NCI-H226 (cell line): ENCODE measurements at places on chromosomes 3 and 15.

- no peak for DNase-seq
These were observed 8.7 kb upstream of the LRTM1 start for GRCh38 chr3:54936561-54936960.

DNA sequence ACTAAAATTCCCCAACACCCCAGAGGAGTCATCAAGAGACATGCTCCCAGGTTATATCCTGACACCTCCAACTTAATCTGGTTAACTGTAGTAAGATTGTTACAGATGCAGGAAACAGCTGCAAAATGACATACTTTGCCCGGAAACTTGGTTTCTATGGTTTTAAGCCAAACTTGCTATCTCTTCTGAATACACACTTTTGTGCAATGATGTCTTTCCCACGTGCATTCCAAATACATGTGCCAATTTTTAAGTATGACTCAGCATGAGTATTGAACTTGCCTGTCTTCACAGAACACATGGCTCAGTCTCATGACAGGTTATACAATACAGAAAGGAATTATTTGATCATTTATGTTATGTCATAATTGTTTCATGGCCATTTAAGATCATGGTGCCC is 207.0 kb upstream of the DCBLD2 start:
- peak; percentile 93 for DNase-seq

- no peak for DNase-seq
These were observed 35.2 kb upstream of the PRICKLE2 start for GRCh38 chr3:64260431-64260830.

DNA sequence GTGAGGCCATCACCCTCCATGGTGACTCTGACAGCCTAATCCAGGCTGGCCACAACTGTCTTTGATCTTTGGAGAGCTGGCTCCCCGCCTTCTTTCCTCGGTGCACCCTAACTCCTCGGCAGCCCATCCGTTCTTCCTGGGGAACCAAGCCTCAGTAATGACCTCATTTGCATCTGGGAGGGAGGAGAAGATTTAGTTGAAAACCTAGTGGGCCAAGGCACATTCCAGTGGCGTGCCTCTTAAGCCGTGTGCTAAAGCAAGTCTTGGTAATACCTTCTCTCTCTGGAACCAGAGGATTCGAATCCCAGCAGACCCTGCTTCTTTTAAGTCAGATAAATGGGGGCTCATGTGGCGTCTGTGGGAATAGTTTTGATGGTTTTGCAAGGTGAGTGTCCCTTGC is 233.1 kb downstream of the EBLN2 start:
- DNase-seq, result no peak

GRCh38 chr15:85407421-85408269 is 27.2 kb downstream of the AKAP13 start:
- DNase-seq, result peak; percentile 95

DNA sequence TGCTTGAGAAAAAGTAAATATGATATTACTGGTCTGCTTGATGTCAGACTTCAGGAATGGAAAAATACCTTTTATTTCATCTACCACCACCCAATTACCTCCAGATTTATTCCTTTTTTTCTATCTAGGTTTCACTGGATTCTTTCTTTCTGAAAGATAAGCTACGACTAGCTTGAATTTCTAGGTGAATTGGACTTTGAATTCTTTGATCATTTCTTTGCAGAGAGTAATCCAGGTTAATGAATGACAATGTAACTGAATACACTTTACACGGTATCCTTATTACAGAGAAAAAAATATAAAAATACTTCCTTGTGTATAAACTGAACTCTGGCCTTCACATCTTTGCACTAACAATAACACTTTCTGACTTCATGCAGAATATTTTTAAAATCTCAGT is 59.5 kb upstream of the TRPC1 start:
- DNase-seq, result no peak

- DNase-seq, result no peak
These were observed 32.1 kb downstream of the ABHD17C start for GRCh38 chr15:80727196-80727595.

DNA sequence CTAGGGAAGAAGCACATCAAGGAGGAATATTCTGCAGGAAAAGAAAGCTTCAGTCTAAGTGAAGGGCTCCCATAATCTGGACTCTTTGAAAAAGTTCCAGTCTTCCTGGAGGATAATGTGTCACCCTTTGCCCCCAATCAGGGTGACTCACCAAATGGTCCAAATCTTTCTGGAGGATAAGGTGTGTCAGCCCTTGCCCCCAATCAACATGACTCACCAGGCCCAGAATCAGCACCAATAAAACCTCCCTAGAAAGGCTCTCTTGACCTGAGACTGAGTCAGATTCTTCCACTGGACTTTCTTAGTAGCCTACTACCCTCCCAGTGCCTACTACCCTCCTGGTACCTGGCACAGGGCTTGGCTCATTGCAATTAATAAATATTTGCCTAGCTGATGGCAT is 9.5 kb upstream of the ARL14 start:
- DNase-seq, result peak; percentile 89

- DNase-seq, result no peak
These were observed 112.5 kb upstream of the CADPS start for GRCh38 chr3:62987721-62988120.

DNA sequence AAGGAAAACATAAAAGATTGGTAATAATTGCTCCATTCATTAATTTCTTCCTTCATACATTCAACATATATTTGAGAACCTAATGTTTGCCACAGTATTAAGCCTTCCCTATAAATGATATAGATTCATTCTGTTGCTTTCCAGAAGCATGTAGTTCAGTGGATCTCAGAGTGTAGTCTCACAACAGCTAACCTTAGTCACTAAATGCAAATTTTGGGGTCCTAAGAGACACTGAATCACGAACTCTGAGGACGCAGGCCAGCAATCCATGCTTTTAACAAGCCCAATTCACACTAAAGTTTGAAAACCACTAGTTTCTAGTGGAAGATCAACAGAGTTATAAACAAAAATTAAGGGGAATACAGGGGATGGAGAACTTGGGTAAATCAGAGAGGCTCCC is 7.2 kb upstream of the AQR start:
- DNase-seq, result no peak

DNA sequence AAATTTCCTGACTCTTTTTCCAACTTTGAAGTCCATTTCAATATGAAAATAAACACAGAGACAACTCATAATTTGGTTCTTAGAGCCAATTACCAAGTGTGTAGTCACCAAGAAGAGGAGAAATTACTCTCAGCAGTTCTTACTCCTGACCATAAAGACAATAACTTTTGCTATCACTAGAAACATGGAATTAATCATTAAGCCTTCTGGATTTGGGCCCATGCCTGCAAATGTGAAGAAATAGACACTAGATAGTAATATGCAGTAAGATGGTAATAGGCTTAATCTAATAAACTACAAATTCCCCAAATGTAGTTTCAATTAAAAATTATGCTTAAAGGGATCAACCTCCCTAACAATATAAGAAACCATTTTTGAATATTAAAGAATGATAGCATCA is 185.1 kb upstream of the AGTR1 start:
- peak; percentile 28 for DNase-seq

DNA sequence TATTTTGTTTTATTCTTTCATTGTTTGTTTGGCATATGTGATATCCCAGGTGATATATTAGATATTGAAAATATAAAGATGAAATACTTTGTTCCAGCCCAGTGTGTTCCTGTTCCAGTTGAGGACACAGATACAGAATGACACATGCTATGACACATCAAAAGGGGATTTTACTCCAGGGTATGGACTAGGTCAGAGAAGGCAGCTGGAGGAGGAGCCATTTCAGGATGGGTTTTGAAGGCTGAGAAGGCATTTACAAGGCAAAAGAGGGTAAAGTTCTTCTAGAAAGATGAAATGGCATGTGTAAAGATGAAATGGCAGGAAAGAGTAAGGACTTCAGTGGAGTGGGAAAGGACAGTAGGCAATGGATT is 163.8 kb downstream of the ZIC1 start:
- DNase-seq, result peak; percentile 6

- DNase-seq, result peak; percentile 75
These were observed 33.1 kb downstream of the TXNRD3 start for GRCh38 chr3:126621627-126622345.

DNA sequence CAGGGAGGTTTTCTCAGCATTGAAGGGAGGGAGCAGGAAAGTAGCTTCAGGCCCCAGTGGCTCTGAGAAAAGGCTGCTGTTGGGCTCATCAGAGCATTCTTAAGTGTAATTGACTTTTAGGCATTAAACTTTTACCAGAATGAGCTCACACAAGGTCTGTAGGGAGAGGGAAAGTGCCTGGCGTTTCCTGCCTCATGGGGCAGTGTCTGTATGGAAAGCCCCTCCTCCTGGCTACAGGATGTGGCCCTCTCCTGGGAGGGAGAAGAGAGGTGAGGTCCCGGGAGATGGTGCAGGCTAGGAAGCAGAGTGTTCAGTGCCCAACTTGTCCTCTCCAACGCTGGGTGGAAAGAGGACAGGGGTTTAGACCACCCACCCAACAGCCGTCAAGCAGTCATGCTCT is 21.3 kb upstream of the SCN10A start:
- DNase-seq, result no peak

DNA sequence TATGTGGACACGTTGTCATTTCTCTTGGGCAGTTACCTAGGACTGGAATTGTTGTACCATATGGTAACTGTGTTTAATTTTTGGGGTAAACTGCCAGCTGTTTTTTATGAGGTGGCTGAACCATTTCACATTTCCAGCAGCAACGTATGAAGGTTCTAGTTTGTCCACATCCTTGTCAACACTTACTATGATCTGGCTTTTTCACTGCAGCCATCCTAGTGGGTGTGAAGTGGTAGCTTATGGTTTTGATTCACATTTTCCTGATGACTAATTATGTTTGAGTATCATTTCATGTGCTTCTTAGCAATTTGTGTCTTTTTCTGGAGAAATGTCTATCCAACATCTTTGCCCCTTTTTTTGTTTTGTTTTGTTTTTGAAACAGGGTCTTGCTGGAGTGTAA is 96.2 kb downstream of the VGLL4 start:
- DNase-seq, result no peak
